ENCODE measurements at places on chromosomes 5 and 9.

DNA sequence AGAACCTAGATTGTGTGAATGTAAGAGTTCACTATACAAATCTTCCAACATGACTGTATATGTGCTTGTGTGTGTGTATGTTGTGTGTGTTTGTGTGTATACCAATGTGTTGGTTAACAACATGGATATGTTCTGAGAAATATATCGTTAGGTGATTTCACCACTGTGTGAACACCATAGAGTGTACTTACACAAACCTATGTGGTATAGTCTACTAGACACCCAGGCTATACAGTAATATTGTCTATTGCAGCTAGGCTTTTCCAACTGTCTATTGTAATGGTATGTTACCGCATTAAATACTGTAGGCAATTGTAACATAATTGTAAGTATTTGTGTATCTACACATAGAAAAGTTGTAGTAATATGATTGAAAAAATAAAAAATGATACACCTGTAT is 959.2 kb upstream of the SEMA6A start:
- DNase-seq, result no peak

- no peak for DNase-seq
These were observed 308.1 kb upstream of the TLE4 start for GRCh38 chr9:79263628-79264027.

DNA sequence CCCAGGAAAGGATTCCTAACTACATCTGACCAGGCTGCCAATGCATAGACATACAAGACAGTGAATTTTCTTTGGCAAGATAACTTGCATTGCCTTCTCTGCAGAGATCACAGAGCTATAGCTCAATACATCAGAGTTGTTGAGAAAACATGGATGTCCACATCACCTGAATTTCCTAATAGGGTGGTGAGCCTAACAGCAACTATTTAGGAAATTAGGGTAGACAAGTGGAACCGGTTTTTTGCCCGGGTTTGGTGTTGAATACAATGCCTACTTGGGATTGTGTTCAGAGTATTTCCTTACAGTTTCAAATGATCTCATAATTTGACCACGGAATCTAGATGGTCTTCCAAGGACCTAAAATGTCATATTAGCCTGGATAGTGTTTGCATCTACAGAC is 262.7 kb downstream of the KIF4B start:
- no peak for DNase-seq

GRCh38 chr9:111316796-111317195 is 13.2 kb downstream of the OR2K2 start:
- no peak for DNase-seq

- no peak for DNase-seq
These were observed 8.9 kb downstream of the RABGAP1 start for GRCh38 chr9:122949696-122950095.
